Effector CD4-positive, alpha-beta T cell (primary cell): ENCODE measurements at places on chromosomes 13 and 19.

GRCh38 chr19:4379383-4380253 lies 20.7 kb downstream of the SH3GL1 start:
- DNase-seq: no peak

- no peak for DNase-seq
These were observed 50.0 kb upstream of the DOCK9 start for GRCh38 chr13:99027661-99028425.

DNA sequence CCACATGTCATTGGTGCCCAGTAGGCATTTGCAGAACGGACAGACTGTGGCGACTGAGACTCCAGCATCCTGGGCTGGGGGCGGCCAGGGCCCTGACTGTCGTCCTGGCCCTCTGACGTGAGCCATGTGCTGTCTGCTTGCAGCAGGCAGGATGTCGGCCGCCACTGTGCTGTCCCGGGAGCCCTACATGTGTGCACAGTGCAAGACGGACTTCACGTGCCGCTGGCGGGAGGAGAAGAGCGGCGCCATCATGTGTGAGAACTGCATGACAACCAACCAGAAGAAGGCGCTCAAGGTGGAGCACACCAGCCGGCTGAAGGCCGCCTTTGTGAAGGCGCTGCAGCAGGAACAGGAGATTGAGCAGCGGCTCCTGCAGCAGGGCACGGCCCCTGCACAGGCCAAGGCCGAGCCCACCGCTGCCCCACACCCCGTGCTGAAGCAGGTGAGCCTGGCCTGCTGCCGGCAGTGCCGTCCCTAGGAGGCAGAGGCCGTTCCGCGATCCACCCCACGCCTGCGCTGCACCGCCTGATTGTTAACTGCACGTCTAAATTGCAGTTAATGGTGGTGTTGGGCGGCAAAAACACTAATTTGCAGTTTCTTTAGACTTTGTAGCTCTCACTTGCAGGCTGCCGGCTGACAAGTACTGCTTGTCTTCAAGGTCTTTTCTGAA lies 14.2 kb downstream of the TSSK6 start:
- no peak for DNase-seq

GRCh38 chr19:8196271-8196927 lies 12.8 kb upstream of the CERS4 start:
- DNase-seq: no peak

- no peak for DNase-seq
These were observed 157.9 kb downstream of the UQCRFS1 start for GRCh38 chr19:29054886-29055675.

DNA sequence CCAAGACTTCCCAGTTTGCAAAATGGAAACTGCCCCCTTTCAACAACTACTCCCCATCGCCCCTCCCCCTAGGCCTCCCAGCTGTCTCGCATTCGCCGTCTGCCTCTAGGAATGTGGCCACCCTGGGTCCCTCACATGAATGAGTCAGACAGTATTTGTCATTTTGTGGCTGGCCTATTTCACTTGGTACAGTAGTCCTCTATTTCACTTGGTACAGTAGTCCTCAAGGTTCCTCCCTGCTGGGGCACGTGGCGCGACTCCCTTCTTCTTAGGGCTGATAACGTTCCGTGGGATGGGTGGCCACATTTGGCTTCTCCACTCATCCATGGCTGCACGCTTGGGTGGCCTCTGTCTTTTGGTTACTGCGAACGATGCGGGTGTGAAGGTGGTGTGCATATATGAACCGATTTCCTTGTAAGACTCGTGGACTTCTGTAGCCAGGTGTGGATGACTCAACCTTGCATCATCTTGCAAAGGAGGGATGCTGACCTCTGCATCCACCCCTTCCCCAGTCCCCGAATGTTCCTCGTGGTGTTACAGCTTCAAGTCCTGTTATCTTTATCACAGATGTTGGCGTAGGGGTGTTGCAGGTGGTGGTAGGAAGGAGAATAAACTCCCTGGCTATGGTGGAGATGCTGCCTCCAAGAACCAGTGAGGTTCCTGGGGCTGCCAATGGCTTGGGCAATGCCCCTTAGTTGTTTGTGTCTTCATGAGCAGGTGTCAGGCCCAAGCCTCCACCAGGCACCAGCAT lies 112.1 kb upstream of the SOX1 start:
- DNase-seq: no peak

DNA sequence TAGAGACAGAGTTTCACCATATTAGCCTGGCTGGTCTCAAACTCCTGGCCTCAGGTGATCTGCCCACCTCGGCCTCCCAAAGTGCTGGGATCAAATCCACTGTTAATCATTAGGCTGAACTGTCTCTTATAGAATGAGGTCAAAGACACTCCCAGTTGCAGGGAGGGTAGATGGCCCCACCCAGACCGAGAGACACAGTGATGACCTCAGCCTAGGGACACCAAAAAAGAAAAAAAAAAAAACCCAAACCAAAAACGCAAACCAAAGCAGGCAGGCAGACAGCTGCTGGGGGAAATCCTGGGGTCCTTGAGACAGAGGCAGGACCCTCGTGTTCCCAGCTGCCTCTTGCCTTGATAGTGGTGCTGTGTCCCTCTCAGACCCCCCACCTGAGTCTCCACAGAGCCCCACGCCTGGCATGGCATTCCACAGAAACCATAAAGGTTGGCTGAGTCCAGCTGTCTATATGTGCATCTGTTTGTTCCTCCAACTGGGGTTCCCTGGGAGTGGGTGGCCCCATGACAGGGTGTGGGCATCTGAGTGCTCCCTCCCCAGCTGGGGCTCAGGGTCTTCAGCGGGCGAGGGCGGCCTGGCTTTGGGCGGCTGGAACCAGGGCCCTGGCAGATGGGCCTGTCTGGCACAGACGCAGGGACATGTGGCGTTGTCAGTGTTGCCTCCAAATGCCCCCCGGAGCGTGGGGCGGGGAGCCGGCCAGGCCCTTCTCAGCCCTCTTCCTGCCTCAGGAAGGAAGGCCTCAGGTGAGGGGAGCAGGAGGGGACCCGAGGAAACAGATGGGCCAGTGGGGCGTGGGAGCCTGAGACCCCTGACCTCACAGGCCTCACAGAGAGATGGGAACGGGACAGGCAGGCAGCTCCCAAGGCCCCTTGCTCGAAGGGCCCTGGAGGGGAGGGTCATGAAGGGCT lies 5.2 kb downstream of the DAND5 start:
- no peak for DNase-seq

DNA sequence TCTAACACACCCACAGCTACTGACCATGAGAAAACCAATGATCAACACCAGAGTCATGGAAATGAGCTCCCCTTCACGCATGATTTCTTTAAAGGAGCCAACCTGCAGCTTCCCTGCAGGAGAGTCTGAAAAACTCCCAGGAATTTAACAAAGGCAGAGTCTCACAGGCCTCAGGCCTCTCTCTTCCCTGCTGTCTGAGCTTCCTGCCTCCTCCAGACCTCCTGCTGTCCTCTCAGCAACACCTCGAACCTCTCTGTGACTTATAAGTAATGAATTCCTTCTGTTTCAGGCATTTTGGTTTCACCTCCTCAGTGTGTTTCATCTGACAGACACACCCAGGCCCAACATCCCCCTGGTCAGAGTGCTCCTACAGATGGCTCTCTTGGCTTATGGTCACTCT lies 1044.4 kb downstream of the UQCRFS1 start:
- no peak for DNase-seq

DNA sequence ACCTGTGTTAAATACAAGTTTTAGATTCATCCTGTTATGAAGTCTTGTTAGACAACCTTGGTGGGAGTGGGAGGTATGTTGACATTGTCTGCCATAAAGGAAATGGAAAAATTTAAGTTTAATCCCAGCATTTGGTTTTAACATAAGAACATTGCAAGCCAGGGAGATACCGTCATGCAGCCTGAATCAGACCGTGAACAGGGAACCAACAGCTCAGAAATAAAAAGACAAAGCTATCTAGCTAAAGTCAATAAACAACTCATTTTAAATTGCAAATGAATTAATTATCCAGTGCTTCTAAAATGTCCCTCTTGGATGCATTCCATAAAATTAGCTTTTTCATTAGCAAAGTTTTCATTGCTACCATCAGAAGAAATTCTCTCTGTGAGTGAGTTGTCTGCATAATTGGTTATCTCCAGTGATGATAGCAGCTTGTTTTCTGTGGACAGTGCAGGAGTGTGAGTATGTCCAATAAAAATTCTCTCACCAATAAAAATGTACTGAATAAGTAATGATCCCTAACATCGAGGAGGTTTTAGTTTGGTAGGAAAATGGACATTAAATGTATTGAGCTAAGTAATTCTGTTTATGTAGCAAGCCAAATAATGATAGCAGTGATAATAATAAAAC lies 170.6 kb upstream of the TMTC4 start:
- DNase-seq: no peak

GRCh38 chr19:57665261-57665806 lies 3.4 kb upstream of the ZSCAN4 start:
- no peak for DNase-seq

- DNase-seq: no peak
These were observed 593 bp downstream of the ATG4D start for GRCh38 chr19:10544242-10544752.
